ENCODE measurements at places on chromosomes 5 and 9.

DNA sequence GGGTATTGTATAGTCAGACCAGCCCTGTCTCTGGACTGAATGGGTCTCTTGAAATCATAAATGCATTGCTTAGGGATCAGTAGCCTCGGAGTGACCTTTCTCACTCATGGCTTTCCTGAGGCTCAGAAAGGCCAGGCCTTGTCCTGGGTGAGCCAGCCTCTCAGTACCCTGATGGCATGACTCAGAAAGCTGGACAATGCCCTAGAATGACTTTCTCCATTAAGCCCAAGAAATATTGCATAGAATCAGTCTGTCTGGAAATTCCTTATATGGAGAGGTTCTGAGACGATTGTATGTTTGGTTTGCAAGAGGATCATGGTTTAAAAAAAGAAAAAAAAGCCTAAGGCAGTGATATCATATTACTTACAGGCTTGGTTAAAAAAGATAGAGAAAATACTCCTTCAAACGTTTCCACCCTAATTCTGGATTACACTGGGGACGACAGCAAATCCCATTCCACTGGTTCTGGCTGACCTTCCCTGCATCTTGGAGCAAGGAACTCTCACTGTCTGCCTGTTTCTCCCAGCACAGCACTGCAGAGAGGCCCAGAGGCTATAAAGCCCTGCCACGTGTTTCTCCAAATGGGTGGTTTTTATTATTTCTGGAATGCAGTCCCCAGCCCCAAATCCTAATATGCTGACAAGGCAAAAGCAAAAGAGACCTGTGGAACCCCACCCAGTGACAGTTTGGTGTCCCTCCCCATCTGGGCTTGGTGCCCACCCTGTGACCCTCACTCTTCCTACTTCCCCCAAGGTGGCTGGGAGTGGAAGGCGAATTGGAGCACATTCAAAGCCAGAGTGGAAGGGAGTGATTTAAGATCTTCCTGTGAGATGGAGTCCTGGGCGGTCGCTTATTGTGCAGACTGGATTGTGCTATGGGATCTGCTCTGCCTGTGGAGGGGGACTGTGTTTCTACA, 34.4 kb downstream of the MAP1B start:
- no peak for DNase-seq

- DNase-seq: no peak
Measured at GRCh38 chr9:137974746-137975526, 97.4 kb downstream of the CACNA1B start.

GRCh38 chr9:122218935-122219855, 9.6 kb downstream of the LHX6 start:
- DNase-seq: no peak

DNA sequence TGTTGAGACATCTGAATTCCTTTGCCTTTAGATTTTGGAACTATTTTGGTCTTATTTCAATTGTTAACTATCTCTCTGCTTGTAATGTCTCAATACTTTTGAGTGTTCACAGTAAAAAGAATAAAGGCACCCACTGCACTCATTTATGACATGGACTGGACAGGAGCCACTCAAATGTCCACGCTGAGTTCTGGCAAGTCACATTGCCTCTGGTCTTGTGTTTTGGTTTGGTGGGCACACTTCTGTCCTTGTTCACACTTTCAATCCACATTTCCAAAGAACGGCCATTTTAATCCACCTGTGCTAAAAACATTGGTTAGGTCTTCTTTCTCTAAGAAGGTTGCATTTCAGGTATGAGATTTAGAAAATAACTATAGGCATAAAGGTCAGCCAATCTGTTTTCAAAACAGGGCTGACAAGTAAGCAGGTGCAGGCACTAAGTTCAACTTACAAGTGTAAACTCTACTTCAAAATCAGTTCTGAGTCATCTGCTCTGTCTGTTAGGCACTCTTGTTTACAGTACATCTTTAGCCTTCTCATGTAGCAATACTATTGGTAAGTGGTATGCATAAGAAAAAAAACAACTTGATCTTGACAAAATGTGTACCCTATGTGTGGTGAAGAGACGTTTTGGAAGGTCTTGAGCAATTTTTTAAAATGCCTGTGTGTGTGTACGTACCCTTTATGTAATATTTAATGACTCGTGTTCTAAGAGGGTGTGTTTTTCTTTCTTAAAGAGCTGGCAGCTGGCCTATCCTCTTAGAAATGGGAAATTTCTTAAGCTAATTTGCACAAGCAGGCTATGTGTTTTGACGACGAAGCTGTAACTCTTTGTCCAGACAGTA, 31.5 kb upstream of the ZFAND5 start:
- no peak for DNase-seq

DNA sequence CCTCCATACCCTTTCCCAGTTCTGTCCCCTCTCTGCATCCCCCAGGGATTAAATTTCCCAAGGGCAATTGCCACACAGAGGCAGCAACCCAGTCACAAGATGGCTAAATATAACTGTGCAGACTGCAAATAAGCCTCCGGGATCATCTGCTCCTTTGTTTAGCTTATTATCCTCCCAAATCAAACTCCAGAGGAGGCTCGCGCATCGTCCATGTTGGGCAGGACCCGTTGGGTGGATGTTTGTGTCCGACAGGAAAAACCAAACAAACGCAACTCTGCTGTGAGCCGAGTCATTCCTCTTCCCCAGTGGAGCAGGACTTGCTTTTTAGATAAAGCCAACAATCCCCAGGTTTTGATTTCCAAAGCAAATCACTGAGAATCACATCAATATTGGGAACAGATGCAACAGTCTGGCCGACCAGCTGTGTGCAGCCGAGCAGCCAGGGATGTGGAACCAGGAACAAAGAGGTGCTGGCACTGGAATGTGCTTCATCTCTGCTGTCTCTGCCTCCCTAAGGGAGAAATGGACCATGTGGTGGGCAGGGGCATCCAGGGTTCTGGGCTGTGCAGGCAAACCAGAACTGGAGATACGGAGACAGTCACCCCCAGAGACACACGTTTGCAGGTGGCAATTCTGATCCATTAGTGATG, 89.8 kb downstream of the PTTG1 start:
- DNase-seq: no peak

DNA sequence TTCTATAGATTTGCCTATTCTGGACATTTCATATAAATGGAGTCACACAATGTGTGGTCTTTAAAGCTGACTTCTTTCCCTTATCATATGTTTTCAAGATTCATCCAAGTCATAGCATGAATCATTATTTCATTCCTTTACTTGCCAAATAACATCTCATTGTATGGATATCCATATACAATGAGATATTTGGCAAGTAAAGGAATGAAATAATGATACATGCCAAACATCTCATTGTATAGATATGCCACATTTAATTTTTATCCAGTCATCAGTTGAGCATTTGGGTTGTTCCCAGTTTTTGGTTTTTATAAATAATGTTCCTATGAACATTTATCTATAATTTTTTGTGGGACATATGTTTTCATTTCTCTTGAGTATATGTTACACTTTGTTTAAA, 20.5 kb upstream of the OR2K2 start:
- no peak for DNase-seq

- no peak for DNase-seq
Measured at GRCh38 chr9:35179347-35180280, 17.8 kb downstream of the UNC13B start.

DNA sequence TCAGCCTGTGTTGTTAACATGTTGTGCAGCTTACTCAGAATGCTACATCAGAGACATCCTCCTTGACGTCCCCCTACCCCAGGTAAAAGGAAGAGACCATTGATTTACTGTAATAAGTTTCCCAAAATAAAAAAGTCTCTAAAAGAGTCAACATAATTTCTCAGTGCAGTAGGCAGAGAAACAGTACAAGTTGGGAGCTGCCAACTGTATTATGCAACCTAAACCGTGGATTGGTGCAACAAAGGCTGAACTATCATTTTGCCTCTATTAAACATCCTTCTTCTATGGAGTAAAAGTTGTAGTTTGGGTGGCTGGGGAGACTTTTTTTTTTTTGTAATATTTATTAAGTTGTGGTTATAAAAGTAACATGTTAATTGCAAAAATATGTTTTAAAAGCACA, 208.0 kb downstream of the NR3C1 start:
- no peak for DNase-seq

DNA sequence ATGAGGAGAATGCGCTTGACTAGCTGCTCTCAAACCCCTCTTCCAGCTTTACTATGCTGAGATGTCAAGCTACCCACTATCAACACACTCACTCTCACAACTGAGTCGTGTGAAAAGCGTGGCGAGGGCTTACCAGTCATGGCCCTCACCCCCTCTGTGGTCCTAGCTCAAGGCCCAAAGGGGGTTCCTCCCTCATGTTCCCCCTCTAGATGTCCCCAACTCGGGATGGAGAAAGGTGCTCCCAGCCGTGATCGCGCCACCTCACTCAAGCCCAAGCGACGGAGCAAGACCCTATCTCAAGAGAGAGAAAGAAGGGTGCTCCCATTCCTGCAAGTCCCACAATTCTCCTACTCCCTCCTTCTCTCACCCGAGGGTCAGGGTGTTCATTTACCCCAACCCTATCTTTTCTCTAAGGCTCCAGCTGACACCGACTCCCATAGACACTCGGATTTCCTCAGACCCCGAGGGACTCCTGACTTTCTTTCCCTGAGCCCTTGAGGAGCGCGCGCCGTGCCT, 559 bp downstream of the SLC38A9 start:
- DNase-seq: no peak

DNA sequence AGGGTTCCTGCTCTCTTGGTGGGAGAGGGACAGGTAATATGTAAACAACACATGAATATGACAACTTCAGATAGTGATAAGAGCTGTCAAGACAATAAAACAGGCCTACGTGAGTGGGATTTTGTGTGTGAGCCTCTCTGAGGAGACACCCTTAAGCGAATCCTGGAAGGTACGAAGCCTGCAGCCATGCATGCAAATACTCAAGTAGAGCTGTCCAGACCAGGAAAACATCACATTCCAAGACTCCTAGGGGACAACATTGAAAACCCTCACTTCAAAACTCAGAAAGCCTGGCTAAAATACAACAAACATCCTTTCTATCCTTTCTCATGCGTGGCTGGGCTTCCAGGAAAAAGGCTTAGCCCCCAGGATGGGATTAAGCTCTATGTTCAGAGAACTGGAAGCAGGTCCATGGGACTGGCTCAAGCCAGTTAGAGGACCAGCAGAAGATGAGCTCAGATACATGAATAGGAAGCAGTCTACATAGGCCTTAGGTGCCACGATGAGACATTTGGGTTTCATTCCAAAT, 124.8 kb upstream of the IQGAP2 start:
- no peak for DNase-seq

GRCh38 chr5:158541536-158542297, 558.0 kb downstream of the EBF1 start:
- DNase-seq: no peak

DNA sequence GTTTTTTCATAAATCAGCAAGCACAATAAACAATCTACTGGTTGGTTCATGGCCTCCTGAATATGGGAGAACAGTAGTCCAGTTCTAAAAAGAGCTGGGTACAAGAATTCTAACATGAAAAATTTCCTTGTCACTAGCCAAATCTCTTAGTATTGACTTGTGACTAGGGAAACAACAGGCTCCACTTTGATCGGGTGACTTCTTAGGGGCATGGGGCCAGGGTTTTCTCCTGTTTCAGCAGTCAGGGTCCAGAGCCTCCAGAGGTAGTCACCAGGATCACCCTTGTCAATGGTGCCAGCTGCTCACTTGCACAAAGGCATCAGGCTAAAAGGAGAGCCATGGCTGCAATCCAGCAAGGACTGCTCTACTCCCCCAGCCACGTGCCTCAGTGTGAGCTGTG, 38.1 kb downstream of the LPAR1 start:
- no peak for DNase-seq

GRCh38 chr5:158805195-158805594, 294.5 kb downstream of the EBF1 start:
- no peak for DNase-seq

- DNase-seq: no peak
Measured at GRCh38 chr9:100590481-100590880, 12.6 kb downstream of the CAVIN4 start.

DNA sequence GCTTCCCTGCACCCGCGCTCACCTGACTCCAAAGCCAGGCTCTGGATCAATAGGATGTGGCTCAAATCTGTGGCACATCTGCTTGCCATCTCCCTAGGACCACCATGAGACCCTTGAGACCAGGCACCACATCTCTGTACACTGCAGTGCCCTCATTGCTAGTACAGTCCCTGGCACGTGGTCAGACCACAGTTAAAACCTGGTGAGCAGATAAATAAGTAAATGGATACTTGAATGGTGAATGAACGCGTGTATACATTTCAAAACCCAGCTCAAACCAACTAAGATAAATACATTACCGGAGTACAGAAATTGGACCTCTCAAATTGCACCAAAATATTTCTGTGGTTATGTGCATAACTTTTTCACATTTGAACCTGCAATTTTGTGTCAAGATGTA, 221.2 kb upstream of the IRX4 start:
- DNase-seq: no peak

DNA sequence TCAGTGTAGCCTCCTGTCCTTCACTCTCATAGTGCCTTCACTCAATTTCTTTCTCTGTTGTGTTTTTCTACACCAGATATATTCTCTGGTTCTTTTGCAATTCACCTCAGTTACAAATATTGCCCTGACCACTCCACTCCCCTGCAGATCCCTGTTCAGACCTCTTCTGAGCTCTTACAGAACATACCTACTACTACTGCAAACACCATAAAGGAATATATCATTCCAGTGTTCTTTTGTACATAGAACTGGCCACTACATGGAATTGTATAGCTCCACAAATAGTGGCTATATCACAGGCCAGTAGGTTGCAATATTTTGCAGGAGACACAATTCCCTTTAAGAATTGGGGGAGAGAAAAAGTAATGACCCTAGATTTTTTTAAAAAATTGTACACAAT, 21.0 kb downstream of the ALDH1A1 start:
- no peak for DNase-seq

DNA sequence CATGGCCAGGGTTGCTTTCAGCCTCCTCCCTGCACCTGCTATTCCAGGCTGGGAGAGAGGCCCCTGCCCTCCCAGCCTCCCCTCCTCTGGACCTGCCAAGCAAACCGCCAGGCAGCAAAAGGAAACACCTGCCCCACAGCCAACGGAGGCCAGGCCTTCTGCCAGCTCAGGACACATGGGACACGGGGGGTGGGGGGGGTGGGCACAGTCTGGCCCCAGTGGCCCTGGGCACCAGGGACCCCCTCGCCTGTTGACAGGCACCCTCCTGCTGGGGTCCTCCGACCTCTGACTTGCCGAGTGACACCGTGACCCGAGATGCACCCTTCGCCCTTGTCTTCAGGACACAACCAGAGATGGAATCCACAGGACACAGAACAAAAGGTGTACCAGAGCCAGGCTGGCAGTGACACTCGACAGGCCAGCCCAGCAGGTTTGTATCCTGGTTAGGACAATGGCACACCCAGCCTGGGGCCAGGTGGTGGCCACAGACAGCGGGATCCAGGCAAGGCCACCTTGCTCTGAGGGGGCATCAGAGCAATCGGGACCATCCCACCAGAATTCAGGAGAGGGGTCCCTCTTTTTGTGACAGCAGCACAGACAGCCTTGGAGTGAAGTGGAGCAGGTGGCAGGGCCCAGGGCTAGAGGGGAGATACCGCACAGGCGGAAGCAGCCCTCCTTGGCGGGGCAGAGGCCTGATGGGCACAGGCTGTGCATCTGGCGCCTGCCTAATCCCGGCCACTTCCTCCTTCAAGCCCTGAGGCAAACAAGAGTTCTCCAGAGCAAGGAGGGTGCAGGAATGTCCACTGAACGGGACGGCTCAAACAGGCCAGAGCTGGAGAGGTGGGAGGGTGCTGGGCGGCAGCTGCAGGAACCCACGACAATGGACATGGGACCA, 1.3 kb upstream of the TMEM210 start:
- no peak for DNase-seq
